ENCODE measurements at places on chromosomes 13 and 19. TPM values are rescaled to one million over a fixed set of nuclear protein-coding genes. Genes with fewer than 3 reads are reported as not detected.

NPAS1 gene
- total RNA-seq = 1.0 TPM

DAND5 gene
- 0.57 TPM for total RNA-seq

DNA sequence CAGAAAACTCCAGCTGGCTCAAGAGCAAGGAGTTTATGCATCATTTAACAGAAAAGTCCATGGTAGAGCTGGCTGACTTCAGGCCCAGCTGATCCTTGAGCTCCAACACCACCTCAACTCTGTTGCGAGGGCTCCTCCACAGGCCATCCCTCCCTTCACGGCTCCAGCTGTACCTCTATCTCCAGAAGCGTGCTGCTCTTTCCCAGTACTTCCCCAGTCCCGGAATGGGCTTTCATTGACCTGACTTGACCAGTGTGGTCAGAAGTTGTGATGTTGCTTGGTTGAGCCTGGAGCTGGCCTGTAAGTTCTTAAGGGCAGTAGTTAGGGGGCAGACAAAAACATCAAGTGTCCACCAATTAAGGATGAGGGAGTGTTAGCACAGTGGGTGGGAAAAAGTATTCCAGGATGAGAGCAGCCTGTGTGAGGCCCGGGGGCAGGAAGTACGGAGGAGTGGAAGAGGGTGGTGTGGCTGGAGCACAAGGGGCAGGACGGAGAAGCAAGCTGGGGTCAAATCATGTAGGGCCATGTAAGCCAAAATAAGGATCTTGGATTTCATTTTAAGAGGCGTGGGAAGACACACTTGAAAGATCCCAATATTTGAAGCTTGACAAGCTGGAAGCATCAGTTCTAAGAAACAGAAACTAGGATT is 24.0 kb downstream of the SKA3 start:
- DNase-seq = no peak

PODNL1 gene
- 5.7 TPM for total RNA-seq

CYP2A7 gene
- total RNA-seq = not detected

DNA sequence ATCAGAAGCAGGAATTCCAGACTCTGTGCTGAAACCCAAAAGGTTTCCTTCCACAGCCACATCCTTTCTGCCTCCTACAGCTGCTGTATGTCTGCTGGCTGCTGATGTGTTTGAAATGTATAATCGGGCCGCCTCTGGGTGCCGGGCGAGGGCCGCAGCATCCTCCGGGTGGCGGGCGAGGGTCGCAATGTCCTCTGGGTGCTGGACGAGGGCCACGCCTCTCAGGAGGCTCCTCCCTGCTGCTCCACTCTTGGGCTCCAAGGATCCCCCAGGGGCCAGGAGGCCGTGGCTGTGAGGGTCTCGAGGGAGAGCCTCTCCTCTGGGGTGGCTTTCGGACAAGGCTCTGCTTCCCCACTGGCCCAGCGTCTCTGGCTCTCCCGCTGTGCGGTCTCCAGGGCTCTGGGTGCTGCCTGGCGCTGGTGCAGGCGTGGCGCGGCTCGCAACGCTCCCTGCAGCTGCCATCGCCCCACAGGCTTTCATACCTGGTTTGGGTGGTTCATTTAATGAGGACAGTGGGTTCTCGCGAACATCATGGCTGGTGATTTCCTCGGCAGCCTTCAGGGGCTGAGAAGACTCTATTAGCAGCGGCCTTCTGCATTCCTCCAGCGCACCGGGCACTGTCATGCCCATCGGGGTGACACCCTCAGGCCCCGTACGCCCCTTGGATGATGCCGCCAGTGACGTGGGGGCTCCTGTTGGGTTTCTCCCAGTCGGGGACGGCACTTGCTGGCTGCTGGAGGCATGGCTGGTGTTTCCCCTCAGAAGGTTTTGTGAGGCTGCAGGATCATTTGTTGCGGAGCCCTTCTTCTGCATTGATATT is 41.8 kb upstream of the GRTP1 start:
- peak; percentile 91 for DNase-seq

GRCh38 chr19:58553799-58554493 is 959 bp downstream of the CHMP2A start:
- DNase-seq = no peak

- DNase-seq = no peak
Observed at GRCh38 chr19:52566588-52566987, 3.5 kb upstream of the ZNF701 start.

- DNase-seq = no peak
Observed at GRCh38 chr19:21028969-21029268, 8.5 kb downstream of the ZNF430 start.

AMER2 gene
- not detected for total RNA-seq

DNA sequence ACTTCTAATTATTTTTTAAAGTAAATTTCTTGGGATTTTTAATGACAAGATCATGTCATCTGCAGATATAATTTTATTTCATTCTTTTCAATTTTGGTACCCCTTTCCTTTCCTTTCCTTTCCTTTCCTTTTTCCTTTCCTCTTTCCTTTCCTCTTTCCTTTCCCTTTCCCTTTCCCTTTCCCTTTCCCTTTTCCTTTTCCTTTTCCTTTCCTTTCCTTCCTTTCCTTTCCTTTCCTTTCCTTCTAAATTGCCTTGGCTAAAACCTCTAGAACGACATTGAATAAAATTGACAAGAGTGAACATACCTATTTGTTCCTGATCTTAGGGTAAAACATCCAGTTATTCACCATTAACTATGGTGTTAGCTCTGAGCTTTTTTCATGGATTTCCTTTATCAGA is 334.1 kb downstream of the NDFIP2 start:
- no peak for DNase-seq

DNA sequence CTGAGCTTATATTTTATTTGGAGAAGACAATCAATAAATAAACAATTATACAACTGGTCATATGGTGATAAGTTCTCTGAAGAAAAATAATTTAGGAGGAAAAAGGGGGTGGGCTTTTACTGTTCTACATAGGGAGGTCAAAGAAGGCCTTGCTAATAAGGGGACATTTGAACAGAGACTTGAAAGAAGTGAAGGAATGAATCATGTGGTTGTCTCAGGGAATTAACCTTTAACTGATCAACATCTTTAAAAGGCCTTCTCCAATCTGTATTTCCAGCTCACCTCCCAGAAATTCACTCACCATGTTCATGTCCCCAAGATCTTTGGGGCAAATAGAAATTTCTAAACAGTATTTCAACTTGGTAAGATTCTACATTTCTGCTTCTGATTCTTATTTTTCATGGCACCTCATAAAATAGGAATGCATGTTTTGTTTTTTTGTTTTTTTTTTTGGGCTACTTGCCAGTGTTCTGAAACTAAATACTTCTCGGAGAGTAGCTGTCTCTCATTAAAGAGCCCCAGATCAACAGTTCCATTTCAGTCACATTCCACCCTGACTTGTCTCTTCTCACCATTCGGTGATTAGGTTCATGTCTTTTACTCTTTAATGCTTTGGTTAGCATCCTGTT is 19.2 kb upstream of the LPAR6 start:
- DNase-seq = no peak

ZNF492 gene
- not detected for total RNA-seq

- DNase-seq = no peak
Observed at GRCh38 chr13:68938639-68939038, 1169.0 kb upstream of the ATXN8OS start.

DNA sequence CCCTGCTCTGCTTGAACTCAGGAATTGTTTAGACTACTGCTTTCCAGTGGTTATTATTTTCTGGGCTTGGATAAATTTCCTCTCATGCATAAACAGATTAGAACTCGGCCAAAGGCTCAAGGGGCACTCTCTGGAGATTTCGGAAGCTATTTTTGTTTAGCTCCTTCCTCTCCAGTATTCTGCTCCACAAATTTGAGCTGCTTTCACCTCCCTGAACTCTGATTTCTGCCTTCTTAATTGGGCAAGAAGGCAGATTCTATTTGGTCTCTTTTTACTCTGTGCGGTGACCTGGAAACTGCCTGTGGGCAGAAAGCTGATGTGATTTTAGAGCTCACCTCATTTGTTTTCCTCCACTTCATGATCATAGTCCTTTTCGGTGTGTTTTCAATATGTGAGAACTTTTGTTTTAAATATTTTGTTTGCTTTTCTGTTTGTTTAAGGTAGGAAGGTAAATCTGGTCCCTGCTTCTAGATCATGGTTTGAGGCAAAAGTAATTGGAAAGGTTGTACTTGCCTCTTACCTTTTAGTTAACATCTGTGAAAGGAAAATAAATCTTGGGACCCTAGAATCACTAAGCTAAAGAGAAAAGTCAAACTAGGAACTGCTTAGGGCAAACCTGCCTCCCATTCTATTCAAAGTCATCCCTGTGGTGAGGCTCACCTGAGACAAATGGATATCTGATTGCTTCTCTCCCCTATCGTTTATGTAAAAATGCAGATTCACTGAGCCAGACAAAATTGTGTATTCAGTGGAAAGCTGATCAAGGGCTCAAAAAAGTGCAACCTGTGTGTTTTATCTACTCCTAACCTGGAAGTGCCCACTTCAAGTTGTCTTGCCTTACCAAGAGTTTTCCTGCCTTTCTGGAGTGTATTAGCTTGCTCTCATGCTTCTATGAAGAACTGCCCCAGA is 714.7 kb upstream of the PCDH20 start:
- no peak for DNase-seq

DNA sequence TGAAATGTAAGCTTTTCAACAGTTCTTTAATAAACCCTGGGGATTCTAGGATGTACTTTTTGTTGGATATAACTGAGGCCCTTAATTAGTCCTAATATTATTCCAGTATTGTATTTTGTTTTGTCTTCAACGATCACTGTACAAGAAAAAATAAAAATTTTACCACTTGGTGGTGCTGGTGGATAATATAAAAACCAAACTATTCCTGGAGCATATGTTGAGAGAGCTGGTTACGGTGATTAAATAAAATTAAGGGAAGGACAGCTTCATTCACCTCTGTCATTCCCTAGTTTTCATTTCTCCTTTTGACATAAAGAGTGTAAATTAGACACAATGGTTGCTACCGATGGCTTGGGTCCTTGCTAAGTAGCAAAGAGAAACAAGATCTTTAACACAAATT is 598.6 kb upstream of the PCDH20 start:
- no peak for DNase-seq

DNA sequence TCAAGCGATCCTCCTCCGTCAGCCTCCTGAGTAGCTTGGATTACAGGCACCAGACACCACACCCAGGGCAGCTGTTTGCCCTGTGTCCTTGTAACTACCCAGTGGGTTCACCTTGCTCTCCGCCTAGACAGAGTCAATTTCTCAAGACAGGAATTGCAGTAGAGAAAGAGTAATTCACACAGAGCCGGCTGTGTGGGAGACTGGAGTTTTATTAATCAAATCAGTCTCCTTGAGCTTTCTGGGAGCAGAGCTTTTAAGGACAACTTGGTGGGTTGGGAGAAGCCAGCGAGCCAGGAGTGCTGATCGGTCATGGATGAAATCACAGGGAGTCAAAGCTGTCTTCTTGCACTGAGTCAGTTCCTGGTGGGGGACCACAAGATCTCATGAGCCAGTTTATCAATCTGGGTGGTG is 20.6 kb upstream of the ADGRE1 start:
- DNase-seq = no peak

SUGT1 gene
- total RNA-seq = 46.6 TPM

GRCh38 chr13:72383646-72384045 is 343.8 kb downstream of the MZT1 start:
- no peak for DNase-seq

DNA sequence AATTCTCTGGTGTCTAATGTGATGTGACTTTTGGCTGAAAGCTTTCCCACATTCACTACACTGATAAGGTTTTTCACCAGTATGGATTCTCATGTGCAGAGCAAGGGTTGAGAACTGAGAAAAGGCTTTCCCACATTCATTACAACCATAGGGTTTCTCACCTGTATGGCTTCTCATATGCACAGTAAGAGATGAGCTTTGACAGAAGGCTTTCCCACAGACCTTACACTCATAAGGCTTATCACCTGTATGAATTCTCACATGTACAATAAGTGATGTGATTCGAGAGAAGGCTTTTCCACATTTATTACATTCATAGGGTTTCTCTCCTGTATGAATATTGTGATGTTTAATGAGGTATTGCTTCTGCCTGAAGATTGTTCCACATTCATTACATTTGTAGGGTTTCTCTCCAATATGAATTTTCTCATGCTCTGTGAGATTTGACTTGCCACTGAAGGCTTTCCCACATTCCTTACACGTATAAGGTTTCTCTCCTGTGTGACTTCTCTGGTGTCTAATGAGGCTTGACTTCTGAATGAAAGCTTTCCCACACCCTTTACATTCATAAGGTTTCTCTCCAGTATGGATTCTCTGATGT is 14.0 kb downstream of the ZNF260 start:
- no peak for DNase-seq

DNA sequence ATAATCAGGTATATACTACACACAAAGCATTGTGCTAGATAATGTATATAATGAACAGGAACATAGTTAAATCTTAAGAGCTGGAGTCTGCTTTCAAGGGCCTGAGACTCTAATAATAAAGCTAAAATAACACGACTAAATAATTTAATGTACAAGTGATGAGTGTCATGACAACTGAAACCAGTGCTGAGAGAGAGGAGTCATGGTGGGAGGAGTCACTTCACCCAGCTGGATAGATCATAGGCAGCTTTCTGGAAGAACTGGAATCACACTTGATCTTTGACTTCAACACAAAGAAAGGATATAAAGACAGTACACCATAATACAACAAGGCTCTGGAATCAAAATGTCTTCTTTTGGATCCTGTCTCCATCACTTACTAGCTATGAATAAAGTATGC is 7.1 kb downstream of the RBM26 start:
- DNase-seq = no peak

BST2 gene
- total RNA-seq = not detected

- DNase-seq = no peak
Observed at GRCh38 chr13:34967851-34968562, 25.9 kb downstream of the NBEA start.

MEIOSIN gene
- total RNA-seq = not detected

DNA sequence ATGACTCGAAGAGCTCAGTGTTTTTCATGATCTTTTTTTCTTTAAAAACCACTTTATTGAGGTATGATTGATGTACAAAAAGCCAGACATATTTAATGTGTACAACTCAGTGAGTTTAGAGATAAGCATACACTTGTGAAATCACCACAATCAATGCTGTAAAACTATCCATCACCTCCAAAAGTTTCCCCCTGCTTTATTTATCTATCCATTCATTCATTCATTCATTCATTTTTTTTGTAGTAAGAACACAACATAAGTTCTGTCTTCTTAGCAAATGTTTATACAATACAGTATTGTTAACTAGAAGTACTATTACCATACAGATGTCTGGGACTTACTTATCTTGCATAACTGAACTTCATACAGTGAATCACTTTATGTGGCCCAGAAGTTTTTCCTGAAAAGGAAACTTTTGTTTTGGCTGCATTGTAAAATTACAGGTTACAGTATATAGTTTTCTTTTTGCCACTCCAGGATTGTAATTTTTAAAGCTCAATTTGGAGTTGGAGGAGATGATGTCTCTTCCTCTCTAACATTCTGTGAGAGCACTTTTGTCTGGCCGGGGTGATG is 6.7 kb downstream of the RAP2A start:
- DNase-seq = no peak

- DNase-seq = peak; percentile 95
Observed at GRCh38 chr19:19618219-19619051, at the start of gene PBX4. PBX4 (minus strand) TSS chr19:19618687; CDS start chr19:19618629, 58 bp downstream.

PSG6 gene
- total RNA-seq = not detected

DNA sequence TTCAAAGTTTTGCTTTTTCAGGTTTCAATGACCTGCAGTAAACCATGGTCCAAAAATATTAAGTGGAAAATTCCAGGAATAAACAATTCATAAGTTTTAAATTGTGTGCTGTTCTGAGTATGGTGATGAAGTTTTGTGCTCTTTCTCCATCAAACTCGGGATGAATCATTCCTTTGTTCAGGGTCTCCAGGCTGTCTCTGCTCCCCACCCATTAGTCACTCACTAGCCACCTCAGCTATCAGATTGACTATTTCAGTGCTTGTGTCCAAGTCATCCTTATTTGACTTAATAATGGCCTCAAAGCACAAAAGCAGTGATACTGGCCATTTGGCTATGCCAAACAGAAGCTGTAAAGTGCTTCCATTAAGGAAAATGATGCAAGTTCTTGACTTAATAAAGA is 1140.4 kb downstream of the EFNB2 start:
- DNase-seq = no peak
